ENCODE measurements at places on chromosomes 12 and 14. TPM values are rescaled to one million over a fixed set of nuclear protein-coding genes. Genes with fewer than 3 reads are reported as not detected.

CLEC4C gene
- total RNA-seq = not detected

GRCh38 chr14:58765843-58766242 is 128.1 kb downstream of the DACT1 start:
- H3K27me3 ChIP-seq = no peaks in the 10 kb centered on the region
- no peak for DNase-seq
- H3K4me1 ChIP-seq = no peaks in the 10 kb centered on the region
- H3K27ac ChIP-seq = no peak overlapping the region

GRCh38 chr12:4477129-4477528 is 31.5 kb upstream of the FGF6 start:
- no peak overlapping the region for H3K27ac ChIP-seq
- no peaks in the 10 kb centered on the region for H3K36me3 ChIP-seq
- no peak overlapping the region for H3K4me3 ChIP-seq
- DNase-seq = no peak
- H3K27me3 ChIP-seq = no peaks in the 10 kb centered on the region

GRCh38 chr14:63454863-63455622 is 88.1 kb downstream of the PPP2R5E start:
- H3K4me3 ChIP-seq = no peak overlapping the region
- no peaks in the 10 kb centered on the region for H3K36me3 ChIP-seq
- H3K4me1 ChIP-seq = no peaks in the 10 kb centered on the region
- no peak overlapping the region for H3K27ac ChIP-seq
- no peak for DNase-seq

DNA sequence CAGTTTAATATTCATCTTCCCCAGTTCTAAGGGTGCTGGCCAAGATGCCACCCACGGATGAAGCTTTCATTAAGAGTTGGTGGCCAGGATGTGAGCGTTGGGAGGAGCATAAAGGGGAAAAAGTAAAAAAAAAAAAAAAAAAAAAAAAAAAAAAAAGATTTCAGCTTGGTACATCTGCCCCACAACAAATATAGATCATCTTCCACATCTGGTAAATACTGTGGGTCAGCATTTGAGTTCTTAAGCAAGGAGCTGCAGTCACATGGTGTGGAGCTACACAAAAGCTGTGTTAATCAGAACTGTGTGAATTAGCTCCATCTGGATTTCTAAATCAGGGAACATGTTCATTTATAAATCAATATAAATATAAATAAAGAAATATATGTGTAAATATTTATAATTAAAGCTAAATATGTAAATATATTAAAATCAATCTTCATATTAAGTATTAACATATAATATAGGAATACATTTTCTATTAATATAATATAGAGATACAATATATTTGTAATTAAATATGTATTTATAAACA is 262.3 kb downstream of the NUAK1 start:
- H3K36me3 ChIP-seq = no peaks in the 10 kb centered on the region
- no peak overlapping the region for H3K27ac ChIP-seq
- no peak overlapping the region for H3K4me3 ChIP-seq
- H3K27me3 ChIP-seq = no peaks in the 10 kb centered on the region
- DNase-seq = no peak

ADGRD1 gene
- total RNA-seq = 9.4 TPM

DNA sequence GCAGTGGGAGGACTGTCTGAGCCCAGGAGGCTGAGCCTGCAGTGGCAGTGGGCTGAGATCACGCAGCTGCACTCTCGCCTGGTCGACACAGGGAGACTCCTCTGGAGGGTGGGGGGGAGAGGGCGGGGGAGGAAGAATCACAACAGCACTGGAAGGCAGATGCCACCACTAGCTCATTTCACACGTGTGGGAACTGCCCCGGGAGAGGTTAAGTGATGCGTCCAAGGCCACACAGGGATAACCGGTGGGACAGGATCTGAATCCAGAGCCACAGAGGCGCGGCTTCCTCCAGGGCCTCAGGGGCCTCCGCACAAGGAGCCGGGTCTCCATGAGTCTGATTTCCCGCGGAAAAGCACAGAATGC is 20.8 kb downstream of the STX2 start:
- no peaks in the 10 kb centered on the region for H3K27me3 ChIP-seq
- no peaks in the 10 kb centered on the region for H3K36me3 ChIP-seq
- DNase-seq = no peak
- H3K4me3 ChIP-seq = peak overlapping the region; percentile 57
- H3K4me1 ChIP-seq = no peaks in the 10 kb centered on the region
- no peak overlapping the region for H3K27ac ChIP-seq

PTGES3 gene
- 70.0 TPM for total RNA-seq

GRCh38 chr12:132154941-132155770 is 10.9 kb downstream of the NOC4L start:
- H3K36me3 ChIP-seq = no peaks in the 10 kb centered on the region
- no peak overlapping the region for H3K27ac ChIP-seq
- DNase-seq = peak; percentile 19
- H3K27me3 ChIP-seq = no peaks in the 10 kb centered on the region
- no peak overlapping the region for H3K4me3 ChIP-seq

DNA sequence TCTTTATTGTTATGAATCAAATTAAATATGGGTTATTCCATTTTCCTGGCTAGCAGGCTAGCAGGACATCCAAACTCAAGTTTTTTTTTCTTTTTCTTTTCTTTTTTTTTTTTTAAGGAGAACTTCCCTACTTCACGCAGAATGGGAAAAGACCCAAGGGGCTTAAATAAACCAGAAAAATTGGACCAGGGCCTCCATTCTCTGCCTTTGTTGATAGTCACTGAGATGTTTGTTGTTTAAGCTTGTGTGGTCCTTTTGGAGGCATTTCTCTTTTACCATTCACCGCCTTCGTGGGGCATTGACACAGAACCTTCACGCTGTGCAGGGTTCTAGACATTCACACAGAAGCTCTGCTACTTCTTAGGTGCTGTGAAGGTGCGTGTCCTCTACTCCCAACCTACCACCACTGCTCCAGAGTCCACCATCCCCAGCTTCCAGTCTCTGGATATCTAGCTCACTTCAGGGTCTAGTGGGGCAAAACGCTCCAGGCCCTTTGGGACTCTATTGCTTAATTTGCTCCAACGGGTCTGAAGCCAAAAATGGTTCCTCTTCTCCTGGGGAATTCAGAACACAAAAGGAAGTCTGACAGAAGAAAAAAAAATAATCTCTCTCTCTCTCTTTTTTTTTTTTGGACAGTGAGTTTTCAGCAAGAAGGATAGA is 301.3 kb downstream of the AEBP2 start:
- no peaks in the 10 kb centered on the region for H3K36me3 ChIP-seq
- no peak for DNase-seq
- H3K27ac ChIP-seq = no peak overlapping the region
- no peak overlapping the region for H3K4me3 ChIP-seq
- no peaks in the 10 kb centered on the region for H3K27me3 ChIP-seq

KRT83 gene
- total RNA-seq = not detected

OAS3 gene
- total RNA-seq = 7.6 TPM

DNA sequence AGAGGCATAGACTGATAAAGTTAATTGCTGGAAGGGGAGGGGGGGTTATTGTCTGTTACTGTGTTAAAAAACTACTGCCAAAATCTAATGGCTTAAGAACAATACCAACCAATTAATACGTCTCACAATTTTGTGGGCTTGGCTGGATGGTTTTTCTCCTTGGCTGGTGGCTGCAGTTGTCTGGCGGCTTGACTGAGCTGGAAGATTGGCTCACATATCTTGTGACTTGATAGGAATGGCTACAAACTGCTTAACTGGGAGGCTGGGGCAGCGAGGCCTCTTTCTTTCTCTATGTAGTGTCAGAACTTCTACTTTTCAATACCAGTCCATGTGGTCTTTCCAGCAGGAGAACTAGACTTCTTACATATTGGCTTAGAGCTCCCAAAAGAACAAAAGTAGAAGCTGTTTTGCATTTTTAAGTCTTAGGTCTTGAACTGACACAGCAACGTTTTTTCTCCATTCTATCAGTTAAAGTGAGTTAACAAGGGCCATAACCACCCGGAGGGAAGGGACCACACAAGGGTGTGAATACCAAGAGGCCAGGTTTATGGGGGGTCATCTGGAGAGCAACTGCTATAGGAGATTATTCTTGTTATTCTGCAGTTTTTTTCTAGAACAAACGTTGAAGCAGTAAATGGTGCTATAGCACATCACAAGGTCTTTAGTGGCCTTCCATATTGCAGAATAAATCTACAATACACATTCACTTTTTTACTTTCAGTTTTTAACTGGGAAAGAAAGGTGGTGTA is 46.9 kb downstream of the ZDHHC17 start:
- H3K27ac ChIP-seq = no peak overlapping the region
- H3K4me1 ChIP-seq = no peaks in the 10 kb centered on the region
- DNase-seq = no peak
- H3K4me3 ChIP-seq = no peak overlapping the region
- no peaks in the 10 kb centered on the region for H3K36me3 ChIP-seq

OTX2 gene
- not detected for total RNA-seq

P2RX2 gene
- total RNA-seq = not detected

DNA sequence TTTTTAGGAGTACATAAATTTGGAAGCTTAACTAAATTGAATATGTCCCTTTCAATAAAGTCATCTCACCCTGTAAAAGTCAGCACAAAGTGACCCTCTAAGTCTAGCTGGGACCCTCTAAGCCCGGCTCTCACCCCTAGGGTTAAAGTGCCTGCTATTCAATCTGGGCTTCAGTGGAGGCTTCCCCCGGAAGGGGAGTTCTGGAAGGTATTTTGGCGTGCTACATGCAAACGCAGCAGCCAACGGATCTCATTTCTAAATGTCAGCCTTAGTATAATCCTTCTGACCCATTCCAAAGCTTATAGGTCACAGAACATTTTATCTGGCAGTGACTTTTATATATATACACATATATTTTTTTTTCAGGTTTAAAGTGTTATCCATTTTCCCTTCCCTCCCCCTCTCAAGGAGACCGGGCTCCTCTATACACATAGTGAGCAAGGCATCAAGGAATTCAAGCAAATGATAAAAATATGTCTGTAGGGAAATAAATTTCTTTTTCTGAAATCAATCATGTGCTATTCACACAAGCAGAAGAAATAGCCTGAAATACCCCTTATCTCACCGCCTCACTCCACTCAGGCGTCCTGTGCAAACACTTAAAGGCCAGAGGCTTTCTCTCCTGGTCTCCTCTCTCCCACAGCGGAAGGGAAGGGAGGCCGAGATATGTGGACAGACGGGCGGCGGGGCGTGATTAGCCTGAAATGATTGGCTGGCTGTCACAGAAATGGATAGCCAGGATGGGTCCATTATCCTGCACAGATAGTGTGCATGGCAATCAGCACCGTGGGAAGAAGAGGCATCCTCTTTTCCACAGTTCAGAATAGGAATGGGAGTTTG is 301.7 kb downstream of the GALC start:
- no peak overlapping the region for H3K4me3 ChIP-seq
- no peak overlapping the region for H3K27ac ChIP-seq
- H3K4me1 ChIP-seq = no peaks in the 10 kb centered on the region
- peak; percentile 19 for DNase-seq
- no peaks in the 10 kb centered on the region for H3K27me3 ChIP-seq

DNA sequence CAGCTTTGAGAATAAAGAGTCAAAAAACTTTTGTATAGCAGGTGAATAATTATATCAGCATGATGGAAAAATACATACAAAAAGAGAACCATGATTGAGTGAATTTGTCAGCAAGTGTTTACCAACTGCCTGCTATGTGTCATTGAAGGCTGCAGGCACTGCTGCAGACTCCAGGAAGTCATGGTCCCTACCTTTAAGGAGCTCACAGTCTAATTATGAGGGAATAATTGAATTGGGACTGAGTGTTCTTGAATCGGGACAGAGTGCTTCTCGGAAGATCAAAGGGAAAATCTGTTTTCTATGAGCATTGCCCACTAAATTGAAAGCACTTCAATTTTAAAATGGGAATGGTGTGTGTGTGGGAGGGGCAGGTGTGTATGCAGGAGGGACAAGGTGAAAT is 9.5 kb downstream of the OR10AD1 start:
- H3K4me1 ChIP-seq = no peaks in the 10 kb centered on the region
- no peak overlapping the region for H3K4me3 ChIP-seq
- H3K36me3 ChIP-seq = no peaks in the 10 kb centered on the region
- no peaks in the 10 kb centered on the region for H3K27me3 ChIP-seq

DNA sequence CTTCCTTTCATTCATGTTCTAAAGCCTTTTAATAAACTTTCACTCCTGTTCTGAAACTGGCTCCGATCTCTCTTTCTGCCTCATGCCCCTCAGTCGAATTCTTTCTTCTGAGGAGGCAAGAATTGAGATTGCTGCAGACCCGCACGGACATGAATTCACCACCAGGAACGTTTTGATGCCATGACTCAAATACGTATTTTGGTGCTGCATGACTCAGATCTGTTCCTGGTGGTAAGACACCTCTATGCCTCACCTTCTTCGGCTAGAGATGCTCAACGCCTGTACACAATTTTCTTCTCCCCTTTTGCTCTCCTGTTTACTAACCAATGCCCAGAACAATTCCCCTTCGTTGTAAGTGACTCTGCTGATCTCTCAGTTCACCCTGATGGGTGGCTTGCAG is 52.0 kb upstream of the RIMBP2 start:
- H3K4me1 ChIP-seq = no peaks in the 10 kb centered on the region
- no peaks in the 10 kb centered on the region for H3K27me3 ChIP-seq
- H3K4me3 ChIP-seq = no peak overlapping the region
- H3K36me3 ChIP-seq = no peaks in the 10 kb centered on the region
- no peak for DNase-seq

DNA sequence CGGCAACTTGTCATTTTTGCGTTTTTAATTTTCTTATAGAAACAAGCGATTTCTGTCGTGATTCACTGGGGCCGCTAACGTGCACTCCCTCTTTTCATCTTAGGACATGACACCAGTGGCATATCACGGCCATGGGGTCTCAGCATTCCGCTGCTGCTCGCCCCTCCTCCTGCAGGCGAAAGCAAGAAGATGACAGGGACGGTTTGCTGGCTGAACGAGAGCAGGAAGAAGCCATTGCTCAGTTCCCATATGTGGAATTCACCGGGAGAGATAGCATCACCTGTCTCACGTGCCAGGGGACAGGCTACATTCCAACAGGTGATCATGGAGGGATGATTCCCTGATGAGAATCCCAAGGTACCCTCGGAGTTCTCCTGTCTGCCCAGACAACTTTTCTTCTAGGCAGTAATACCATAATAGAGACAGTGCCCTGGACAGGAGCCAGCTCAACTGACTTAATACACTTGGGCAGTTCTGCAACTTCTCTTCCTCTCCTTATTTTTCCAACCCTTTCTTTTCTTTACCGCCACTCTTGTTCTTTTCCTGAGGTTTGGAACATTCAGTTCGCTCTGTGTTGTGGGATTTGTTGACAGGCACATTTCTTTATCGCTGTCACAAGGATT is 821 bp downstream of the TMEM106C start:
- no peaks in the 10 kb centered on the region for H3K4me1 ChIP-seq
- DNase-seq = peak; percentile 39
- no peaks in the 10 kb centered on the region for H3K27me3 ChIP-seq
- H3K27ac ChIP-seq = no peak overlapping the region

CAPS2 gene
- 2.5 TPM for total RNA-seq

- DNase-seq = no peak
- H3K27me3 ChIP-seq = no peaks in the 10 kb centered on the region
- H3K27ac ChIP-seq = no peak overlapping the region
- no peak overlapping the region for H3K4me3 ChIP-seq
- no peaks in the 10 kb centered on the region for H3K36me3 ChIP-seq
- no peaks in the 10 kb centered on the region for H3K4me1 ChIP-seq
These were observed 254.8 kb downstream of the MSRB3 start for GRCh38 chr12:65533177-65533883.
